ENCODE measurements at places on chromosomes 6 and 20. TPM values are rescaled to one million over a fixed set of nuclear protein-coding genes. Genes with fewer than 3 reads are reported as not detected.

Gene ANKRD66
- not detected for total RNA-seq

DNA sequence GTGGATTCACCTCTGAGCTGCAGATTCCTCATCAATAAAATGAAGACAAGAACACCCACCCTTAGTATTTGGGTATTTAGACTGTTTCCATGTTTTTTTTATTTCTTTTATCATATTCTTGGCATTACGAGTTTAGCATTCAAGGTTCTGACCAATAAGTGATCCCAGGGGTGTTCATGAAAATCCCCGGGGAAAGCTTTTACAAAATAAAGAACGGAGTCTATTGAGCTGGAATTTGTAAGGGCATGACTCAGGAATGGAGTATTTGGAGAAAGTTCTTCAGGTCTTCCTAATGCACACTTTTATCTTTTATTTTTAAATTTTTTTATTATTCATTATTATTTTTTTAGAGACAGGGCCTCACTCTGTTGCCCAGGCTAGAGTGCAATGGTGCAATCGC, 19.4 kb upstream of the TOX2 start:
- no peak for DNase-seq

DNA sequence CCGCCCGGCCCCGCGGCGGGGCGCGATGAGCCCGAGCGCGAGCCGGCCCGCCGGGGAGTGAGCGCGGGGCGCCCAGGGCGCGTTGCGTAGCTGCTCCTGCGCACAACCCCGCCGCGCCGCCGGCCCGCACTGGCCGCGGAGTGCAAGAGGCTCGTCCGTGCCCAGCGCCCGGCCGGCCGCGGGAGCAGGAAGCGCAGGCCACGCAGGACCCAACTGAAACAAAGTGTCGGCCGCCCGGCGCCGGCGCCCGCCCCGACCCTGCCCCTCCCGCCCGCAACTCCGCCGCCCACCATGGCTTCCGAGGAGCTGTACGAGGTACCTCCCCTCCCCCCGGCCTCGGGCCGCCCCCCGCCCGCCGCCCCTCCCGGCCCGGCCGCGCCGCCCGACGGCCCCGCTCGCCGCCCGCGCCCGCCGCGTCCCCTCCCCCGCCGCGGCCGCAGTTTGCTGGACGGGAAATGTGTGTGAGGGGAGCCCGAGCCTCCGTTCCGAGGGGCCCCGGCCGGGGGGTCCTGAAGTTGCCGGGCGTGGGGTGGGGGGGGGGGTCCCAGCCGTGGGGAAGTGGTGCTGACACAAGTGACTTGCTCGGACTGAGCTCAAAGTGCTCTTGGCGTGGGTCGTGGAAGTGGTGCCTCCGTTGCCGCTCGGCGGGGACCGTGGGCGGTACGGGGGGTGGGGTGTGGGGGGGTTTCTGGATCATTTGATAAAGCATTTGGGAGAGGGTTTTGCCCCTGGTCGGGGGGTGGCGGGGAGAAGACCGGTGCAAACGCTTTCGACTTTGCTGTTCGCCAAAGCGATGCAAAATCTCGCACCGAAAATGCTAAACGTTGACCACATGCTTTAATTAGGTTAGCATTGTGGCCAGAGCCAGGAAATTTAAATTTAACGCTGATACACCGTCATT, 539 bp downstream of the CDYL start:
- no peak for DNase-seq

- no peak for DNase-seq
Measured at GRCh38 chr20:60420676-60421229, 462.5 kb downstream of the CDH26 start.

Gene ADGRG6
- 41.8 TPM for total RNA-seq

DNA sequence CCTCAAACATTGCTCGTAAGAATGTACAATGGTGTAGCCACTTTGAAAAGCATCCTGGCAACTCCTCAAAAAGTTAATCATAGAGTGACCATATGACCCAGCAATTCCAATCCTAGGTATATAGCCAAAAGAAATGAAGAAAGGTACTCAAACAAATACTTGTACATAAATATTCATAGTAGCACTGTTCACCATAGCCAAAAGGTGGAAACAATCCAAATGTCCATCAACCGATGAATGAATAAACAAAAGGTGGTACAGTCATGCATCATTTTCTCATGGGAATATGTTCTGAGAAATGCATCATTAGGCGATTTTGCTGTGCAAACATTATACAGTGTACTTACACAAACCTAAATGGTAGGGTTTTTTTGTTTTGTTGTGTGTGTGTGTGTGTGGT, 74.4 kb upstream of the TBC1D7 start:
- no peak for DNase-seq

DNA sequence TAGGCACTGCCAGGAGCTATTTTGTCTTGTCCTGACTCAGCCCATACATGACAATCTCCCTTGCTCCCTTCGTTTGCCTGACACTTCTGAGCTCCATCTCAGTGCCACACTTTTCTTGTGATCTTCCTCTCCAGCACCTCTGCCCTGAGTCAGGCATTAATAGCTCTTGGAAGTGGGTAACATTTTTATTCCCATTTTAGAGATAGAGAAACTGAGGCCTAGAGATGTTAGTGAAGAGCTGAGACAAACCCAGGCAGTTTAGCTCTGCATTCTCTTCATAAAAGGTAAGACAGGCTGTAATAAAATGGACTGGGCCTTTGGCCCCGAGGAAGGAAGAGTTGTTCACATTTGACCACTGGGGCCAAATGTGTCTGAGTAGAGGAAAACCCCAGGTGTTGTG, 167.4 kb downstream of the DHX35 start:
- no peak for DNase-seq

Gene MYH7B
- 0.13 TPM for total RNA-seq

DNA sequence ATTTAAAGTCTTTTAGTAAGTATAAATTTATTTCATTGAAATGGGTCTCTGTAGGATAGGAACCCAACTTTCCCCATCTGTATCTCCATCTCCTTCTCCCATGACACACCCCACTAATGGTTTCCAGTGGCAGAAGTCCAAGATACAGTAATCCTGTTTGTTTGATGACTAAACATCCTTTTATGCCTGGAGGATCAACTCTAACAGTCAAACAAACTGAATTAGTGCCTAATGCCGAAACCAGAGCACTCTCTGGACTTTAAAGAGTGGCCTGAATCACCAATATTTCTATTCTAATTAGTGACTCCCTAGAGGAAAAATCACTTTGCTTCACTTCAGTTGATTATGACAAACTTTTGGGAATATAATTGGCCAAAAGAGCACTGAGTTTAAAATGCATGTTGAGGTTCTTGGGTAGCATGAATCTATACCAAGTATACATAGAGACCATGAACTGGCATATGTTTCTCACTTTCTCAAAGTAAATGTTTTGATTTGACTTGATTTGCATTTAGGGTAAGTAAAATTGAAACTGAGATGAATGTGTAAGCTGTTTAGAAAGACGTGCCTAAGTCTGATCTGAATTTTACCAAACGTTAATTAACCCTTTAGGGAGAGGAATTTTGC, 776.4 kb upstream of the NRSN1 start:
- no peak for DNase-seq

- DNase-seq: no peak
Measured at GRCh38 chr6:41692730-41693129, 42.7 kb downstream of the TFEB start.

- DNase-seq: no peak
Measured at GRCh38 chr6:4732691-4733315, 43.4 kb upstream of the CDYL start.

GRCh38 chr6:37005061-37005810, at the start of gene FGD2:
Gene FGD2, plus strand, starts transcription at chr6:37005655. Its CDS starts 163 bp downstream, at chr6:37005818.
- no peak for DNase-seq

DNA sequence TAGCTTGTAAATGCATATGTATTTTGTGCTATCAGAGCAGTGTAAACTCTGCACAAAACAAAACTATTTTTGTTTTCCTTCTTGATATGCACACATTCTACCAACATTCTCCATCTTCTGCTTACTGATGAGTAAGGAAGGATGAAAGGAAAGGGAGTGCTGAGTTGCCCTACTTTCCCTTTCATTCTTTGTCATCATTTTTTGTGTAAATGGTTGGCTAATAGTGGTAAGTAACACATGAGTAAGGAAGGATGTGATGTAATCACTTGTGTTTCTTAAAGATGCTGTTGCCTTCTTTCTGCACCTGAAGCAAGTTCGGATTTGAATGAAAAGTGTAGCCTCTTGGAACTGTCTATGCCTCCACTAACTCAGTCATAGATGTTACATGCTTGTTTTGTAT, 4.6 kb upstream of the REV3L start:
- DNase-seq: no peak

GRCh38 chr6:13847326-13848050, 33.1 kb upstream of the MCUR1 start:
- no peak for DNase-seq

DNA sequence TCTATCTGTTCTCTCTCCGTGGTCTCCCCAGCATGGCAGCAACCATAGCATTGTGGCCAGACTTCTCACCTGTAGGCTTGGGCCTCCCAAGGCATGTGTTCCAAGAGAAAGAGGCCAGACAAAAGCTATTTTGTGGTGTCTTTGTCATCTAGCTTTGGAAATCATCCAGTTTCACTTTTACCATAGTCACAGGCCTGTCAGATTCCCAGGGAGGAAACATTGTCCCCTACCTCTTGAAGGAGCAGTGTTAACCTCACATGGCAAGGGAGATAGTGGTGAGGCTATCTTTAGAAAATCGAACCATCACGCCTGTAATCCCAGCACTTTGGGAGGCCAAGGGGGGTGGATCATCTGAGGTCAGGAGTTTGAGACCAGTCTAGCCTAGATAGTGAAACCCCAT, 42.3 kb upstream of the RALGAPA2 start:
- no peak for DNase-seq

- no peak for DNase-seq
Measured at GRCh38 chr6:113998811-113999210, 27.9 kb upstream of the HDAC2 start.

DNA sequence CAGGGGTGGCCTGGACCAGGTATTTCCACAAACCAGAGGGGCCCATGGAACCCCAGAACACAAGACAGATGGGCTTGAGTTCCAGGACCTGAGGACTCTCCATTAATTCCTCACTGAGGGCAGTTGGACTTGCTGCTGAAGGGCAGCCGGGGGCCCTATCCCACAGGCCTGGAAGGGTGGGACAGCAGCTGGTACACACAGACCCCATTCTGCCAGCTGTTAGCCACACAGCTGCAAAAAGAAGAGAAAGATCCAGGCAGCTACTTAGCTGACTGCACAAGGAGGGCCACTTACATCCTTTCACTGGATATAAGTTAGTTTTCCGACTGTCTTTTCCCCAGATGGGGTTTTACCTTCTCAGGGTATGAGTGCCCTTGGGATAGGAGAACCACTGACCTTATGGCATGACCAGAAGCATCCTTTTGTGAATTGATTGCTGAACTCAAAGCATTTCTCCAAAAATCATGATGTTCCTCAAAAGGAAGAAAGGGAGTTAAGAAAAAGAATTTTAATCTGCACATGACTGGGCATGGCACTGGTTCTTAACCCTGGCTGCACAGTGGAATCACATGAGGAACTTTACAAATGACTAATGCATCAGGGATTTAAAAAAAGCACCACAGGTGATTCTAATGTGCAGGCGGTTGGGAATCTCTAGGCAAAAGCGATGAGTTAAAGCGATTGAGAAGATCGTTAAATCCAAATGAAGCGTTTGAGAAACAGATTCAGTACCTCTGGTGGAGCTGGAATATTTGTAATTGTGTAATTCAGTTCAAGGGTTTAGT, 199.4 kb downstream of the TFAP2A start:
- no peak for DNase-seq

- no peak for DNase-seq
Measured at GRCh38 chr6:56102216-56102615, 145.2 kb downstream of the COL21A1 start.

- no peak for DNase-seq
Measured at GRCh38 chr6:146981981-146982380, 222.2 kb upstream of the STXBP5 start.

DNA sequence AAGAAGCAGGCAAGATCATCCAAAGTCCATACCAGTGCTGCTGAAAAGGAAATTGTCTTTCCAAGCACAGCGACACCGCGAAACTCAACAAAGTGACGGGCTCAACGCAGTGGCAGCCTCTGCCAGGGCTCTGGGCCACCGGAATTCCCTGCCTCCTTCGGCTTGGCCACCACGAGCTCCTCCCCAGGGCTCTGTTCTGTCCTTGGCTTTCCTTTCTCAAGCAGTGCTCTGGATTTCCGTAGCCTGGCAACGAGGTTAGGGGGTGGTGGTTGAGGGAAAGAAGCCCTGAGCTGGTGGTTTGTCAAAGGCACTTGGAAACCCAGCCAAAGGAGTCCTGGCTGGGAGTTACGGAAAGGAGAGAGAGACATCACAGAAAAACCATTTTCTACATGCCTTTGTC, 31.2 kb downstream of the PRR18 start:
- DNase-seq: peak; percentile 67

DNA sequence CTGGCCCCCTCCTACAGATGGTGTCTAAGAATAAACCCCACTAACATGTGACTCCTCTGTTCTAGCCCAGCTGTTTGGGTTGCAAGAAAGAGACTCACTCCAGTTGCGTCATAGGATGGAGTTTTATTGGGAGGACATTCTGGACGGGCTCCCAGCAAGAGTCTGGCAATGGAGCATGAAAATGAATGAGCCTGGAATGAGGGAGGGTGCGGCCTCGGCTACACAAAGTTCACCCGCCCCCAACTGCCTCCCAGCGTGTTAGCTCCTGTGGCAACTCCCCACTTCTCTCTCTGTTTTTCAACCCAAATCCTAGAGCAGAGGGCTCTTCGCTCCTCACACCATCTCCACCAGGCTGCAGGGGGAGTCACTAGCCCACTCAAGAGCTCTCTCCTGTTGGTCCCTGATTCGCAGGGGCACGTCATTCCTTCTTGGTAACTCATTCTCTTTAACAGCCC, 5.1 kb upstream of the ADAM33 start:
- DNase-seq: peak; percentile 96

DNA sequence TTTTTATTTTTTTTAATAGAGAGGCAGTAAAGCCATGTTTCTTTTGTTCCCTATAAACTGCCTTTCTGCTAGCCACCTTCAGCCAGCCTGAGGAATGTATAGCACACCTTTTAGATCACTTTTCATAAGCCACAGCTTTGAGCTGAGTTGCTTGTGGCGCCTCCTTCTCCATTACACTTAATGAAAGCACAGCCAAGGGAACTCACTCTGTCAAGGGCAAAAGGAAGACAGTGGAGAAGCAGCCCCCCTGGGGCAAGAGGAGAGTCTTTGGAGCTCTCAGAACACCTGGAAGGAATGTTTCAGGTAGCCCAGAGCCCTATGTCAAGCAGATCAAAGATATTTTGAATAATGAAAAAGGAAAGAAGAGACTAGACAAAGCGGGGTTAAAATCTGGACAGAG, 235.1 kb downstream of the CLIC5 start:
- DNase-seq: no peak

- no peak for DNase-seq
Measured at GRCh38 chr6:73078333-73078862, 146.9 kb downstream of the KHDC1L start.

Gene ACTR5
- total RNA-seq: 11.6 TPM

Gene PI3
- 0.76 TPM for total RNA-seq

GRCh38 chr6:56505512-56506260, 137.0 kb downstream of the DST start:
- no peak for DNase-seq

Gene LIME1
- 17.8 TPM for total RNA-seq

All from lower leg skin (tissue), 4 donors.